ENCODE measurements at places on chromosomes 3 and 15.

DNA sequence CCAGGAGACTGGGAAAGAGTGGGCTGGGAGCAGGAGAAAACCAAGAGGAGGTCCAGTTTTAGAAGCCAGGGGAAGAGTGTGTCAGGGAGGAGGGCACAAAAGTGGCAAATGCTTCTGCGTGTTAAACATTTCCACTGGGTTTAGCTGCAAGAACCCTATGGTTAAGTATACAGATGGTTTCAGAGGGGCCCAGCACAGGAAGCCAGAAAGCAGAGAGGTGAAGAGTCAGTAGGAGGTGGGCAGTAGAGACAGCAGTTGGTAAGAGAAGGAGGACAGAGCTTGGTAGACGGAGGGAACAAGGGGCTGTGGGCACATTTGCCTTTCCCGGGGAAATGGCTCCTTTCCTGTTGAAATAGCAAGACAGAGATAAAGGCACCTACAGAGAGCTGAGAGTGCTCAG is 133.8 kb downstream of the EPHB1 start:
- H3K27me3 ChIP-seq, result peaks cover 2% of the 10 kb centered on the region
- no peak for DNase-seq
- no peak overlapping the region for H3K27ac ChIP-seq
- no peak overlapping the region for H3K4me3 ChIP-seq
- H3K4me1 ChIP-seq, result peaks cover 4% of the 10 kb centered on the region

DNA sequence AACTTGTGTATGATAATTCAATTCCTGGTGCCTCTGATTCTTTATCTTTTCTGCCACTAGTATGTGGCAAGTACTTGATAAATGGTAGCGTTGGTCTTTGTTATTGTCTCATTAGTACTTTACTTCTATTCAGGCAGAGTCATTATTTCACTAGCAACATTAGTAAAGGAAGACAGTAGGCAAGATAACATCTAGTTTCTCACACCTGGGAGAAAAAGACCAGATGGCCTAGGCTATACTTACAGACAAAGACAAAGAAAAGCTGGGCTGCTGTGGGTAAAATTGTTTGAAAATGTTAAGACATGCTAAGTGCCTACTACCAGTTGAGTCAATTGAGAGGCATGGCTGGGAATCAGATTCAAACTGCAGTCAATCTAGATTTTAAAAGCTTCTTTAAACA is 198.7 kb upstream of the CMC1 start:
- H3K27me3 ChIP-seq, result no peaks in the 10 kb centered on the region
- DNase-seq, result no peak
- H3K4me3 ChIP-seq, result no peak overlapping the region

- peak; percentile 30 for DNase-seq
- no peak overlapping the region for H3K4me3 ChIP-seq
- no peak overlapping the region for H3K27ac ChIP-seq
Observed at GRCh38 chr3:151838574-151839312, 24.8 kb downstream of the AADAC start.

DNA sequence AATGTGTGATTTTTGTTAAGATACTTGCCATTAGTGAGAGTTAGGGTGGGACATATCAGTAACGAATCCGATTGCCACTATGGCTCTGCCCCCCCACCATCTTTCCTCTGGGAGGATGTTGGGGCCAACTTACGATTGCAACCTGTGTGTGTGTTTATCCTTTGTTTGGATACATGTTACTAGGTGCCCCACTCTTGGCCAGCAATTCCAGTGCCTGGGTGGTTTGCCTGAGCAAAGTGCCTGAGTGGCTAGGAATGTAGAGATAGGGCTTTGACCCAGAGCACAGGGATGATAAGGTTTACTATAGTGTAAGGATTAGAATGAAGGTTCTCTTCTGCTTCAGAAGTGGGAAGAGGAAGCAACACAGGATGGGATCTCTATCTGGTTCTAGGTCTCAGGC is 231.8 kb downstream of the TP63 start:
- no peaks in the 10 kb centered on the region for H3K4me1 ChIP-seq
- no peaks in the 10 kb centered on the region for H3K36me3 ChIP-seq
- no peak for DNase-seq
- H3K27ac ChIP-seq, result no peak overlapping the region

- no peaks in the 10 kb centered on the region for H3K36me3 ChIP-seq
- H3K4me1 ChIP-seq, result no peaks in the 10 kb centered on the region
- no peaks in the 10 kb centered on the region for H3K27me3 ChIP-seq
- DNase-seq, result no peak
Observed at GRCh38 chr15:23372284-23372683, 17.7 kb downstream of the GOLGA8S start.

DNA sequence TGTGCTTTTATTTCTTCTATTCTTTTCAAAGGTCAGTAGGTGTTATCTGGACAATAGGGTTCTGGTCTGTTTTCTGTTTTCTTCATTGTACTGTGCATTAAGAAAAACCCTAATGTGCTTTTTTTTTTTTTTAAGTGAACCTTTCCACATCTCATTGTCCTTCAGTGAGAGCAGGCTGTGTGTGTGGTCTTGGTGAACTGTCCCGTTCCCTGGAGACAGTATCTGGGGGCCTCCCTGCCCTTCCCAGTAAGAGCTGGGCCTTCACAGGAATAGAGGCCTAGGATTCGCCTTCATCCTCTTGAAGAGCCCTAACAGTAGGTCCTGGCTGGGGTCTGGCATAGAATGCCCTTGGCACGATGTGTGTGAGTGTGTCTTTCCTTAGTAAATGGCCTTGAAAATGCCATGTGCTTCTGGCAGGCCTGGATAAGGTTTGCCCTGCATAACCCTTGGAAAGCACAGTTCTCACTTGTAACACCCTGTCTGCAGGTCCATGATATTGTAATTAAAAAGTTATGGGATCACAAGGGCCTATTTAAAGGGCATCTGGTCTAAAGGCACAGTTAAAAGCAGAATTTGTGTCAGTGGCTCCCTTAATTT is 81.2 kb downstream of the IGF1R start:
- peaks cover 1% of the 10 kb centered on the region for H3K36me3 ChIP-seq
- no peak for DNase-seq
- H3K27ac ChIP-seq, result no peak overlapping the region
- H3K27me3 ChIP-seq, result peaks cover 2% of the 10 kb centered on the region
- no peak overlapping the region for H3K4me3 ChIP-seq
- peaks cover 2% of the 10 kb centered on the region for H3K4me1 ChIP-seq

DNA sequence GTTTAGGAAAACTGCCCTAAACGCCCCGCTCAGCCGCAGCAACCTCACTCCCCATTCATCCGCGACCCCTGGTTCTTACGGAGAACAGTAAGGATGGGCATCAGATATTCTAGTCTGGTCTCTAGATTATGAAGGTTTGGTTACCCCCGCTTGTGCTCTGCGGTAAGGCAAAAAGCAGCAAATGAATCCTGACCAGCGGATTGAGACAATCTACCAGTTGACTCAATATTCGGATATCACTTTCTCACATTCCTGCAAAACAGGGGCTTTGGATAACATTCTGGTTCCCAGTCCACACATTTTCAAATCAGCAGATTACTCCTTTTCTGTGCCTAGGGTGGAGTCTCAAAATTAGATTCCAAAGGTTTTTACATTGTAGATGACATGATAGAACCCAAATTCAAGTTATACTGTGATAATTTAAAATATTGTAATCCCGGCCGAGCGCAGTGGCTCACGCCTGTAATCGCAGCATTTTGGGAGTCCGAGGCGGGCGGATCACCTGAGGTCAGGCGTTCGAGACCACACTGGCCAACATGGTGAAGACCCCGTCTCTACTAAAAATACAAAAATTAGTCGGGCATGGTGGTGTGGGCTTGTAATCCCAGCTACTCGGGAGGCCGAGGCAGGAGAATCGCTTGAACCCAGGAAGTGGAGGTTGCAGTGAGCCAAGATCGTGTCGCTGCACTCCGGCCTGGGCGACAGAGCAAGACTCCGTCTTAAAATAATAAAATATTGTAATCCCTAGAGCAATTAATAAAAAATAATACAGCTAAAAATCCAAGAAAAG is 1.1 kb upstream of the CYFIP1 start:
- H3K4me1 ChIP-seq, result peaks cover 8% of the 10 kb centered on the region
- H3K27me3 ChIP-seq, result peaks cover 3% of the 10 kb centered on the region
- H3K36me3 ChIP-seq, result no peaks in the 10 kb centered on the region
- H3K4me3 ChIP-seq, result peak overlapping the region; percentile 79

DNA sequence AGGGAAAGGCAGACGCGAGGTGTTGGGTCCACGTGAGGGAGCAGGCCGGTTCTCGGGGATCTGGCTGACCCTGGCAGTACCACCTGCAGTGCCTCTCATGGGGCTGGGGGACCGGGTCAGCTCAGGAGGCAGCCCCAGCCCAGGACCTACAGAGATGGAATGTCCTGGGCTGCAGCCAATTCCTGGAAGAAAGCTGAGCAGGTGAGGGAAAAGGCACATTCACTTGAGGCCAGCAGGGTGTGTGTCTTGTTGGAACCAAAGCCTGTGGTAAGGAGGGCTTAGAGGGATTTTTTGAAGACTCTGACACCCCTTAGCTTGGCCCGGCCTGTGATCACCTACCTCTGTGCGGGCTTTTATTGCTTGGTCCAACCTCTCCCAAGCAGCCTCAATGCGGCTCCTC is 15.8 kb downstream of the PLA2G4B start:
- no peaks in the 10 kb centered on the region for H3K27me3 ChIP-seq
- no peak overlapping the region for H3K4me3 ChIP-seq
- DNase-seq, result no peak
- H3K4me1 ChIP-seq, result peaks cover 8% of the 10 kb centered on the region
- no peak overlapping the region for H3K27ac ChIP-seq
